IPS DF 6.9 (cell line): ENCODE measurements at places on chromosomes 6 and 20.

GRCh38 chr6:109051301-109052017 is 43.2 kb downstream of the SESN1 start:
- DNase-seq, result no peak

DNA sequence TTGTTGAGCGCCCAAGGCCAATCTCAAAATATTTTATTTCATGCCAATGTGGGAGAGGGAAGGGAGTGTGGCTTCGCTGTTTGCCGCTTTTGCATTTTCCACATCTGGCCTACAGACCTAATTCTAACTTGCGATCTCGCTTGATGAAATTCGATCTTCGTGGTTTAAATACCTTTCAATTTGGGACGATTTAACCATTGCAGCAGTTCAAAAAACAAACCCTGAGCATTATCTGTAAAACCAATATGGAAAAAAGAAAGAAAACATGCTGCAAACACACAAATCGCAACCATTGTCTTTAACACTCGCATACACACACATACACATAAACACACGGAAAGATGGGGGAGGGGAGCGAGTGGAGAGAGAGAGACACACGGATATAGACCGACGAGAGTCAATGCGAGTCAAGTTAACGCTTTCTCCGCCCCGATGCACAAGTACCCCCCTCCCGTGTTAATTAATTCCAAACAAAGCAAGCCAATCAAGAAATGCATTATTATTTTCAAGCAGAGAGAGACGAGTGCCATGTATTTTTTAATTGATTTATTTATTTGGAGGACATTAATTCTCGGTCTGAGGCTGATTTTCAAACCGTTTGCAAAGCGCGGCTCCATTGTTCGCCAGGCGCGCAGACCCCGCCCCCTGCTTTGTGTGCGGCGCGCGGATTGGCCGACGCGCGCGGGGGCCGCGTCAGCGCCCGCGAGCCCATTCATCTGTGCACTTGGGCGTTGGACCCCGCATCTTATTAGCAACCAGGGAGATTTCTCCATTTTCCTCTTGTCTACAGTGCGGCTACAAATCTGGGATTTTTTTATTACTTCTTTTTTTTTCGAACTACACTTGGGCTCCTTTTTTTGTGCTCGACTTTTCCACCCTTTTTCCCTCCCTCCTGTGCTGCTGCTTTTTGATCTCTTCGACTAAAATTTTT is at the start of gene MARCKS:
TSS of gene MARCKS (plus strand) at position 721 of the 931 bp plus-strand sequence. CDS start 401 bp downstream, outside the sequence.
- DNase-seq, result no peak

GRCh38 chr6:36241728-36242127 is 28.1 kb upstream of the PNPLA1 start:
- DNase-seq, result no peak

DNA sequence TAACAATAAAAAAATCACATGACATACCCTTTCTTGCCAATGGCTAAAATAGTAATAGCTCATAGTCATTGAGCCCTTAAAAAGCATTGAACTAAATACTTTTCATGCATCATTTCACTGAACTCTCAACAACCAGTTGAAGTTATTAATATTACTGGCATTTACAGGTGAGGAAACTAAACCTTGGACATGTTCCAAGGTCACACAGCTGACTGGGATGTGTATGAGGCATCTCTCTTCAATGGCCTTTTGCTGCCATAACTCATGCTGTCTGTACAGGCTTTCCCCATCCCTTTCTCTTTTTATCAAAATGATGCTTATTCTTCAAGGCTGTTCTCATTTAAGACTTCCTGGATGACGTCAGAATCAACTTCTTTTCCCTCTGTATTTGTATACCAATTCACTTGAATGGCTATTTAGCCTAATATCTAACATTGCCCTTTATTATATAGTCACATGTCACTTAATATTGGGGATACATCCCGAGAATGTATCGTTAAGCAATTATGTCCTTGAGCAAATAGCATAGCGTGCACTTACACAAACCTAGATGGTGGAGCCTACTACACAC is 476.4 kb downstream of the KIF16B start:
- no peak for DNase-seq

GRCh38 chr20:57480444-57481160 is 44.3 kb downstream of the CTCFL start:
- DNase-seq, result no peak

DNA sequence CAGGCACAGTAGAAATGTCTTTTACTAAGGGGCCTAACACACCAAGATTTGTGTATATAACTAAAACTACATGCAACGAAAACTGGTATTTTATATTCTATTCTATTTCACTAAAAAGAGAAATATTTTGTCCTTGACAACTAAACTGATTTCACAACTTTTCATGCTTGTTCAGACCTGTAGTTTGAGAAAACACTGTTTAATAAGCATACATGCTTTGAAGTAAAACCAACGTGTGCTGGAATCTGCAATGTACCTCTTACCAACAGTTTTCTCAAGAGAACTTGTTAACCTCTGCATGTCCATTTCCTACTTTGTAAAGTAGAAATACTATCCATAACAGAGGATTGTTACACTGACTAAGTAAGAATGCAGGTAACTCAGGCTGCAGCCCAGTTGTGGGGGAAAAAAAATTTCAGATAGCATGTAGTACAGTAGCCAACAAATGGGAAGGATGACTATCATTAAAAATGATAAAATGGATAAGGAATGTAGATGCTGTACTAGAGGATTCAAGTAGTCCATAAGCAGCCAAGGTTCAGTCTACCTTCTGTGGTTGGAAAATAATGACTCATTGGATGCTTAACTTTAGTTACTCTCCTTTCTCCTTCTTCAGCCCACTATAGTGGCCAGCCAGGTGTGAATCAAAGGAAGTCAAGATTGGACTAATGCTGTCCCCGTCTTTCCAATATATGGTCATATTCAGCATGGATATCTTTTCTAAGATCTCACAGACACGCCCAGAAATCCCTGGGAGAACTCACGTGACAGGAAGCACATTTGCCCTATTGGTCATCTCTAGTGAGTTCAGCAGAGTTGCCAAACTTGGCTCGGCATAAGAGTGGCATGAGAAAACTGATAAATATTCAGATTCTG is 65.2 kb downstream of the HFE start:
- DNase-seq, result no peak

DNA sequence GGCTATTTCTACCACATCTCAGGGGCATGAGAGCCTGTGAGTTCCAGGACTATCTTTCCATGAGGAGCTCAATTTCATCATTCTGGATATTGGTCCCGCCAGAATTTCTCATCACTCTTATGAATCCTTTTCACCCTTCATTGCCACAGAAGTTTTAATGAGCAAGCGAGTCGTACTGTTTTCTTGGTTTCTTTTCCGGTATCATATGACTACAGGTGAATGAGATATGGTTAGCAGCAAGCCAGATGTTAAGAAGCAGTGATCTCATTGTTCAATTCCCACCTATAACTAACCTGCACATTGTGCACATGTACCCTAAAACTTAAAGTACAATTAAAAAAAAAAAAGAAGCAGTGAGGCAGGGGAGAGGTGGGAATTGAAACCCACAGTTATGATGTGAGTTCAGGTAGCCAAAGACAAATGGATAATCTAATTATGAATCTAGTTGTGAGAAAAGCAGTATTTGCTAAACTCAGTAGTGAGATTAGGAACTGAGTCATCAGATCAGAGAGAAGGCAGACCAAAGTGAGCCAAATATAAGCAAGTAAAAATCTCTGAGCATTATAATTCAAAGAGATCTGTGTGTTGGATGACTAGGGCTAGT is 78.0 kb upstream of the ELOVL5 start:
- no peak for DNase-seq

DNA sequence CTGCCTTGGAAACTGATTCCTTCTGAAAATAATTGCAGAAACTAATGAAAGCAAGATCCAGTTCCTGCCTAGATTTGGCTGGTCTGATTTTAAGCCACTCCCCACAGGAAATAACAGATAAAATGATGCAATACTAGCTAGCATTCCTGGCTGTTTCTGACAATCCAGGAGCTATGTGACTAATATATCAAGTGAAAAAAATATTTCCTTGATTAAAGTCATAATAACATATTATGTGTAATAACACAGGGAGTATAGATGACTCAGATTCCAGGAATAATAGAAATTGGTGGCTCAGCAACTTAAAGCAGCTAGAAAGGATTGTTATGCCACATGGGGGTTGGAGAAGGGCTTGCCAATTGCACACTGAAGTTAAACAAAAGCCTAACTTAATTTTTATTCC is 182.7 kb upstream of the SALL4 start:
- no peak for DNase-seq

- DNase-seq, result no peak
These were observed 110.2 kb downstream of the TBXT start for GRCh38 chr6:166057431-166057830.

- DNase-seq, result no peak
These were observed 96.0 kb downstream of the LCA5 start for GRCh38 chr6:79441192-79441591.

DNA sequence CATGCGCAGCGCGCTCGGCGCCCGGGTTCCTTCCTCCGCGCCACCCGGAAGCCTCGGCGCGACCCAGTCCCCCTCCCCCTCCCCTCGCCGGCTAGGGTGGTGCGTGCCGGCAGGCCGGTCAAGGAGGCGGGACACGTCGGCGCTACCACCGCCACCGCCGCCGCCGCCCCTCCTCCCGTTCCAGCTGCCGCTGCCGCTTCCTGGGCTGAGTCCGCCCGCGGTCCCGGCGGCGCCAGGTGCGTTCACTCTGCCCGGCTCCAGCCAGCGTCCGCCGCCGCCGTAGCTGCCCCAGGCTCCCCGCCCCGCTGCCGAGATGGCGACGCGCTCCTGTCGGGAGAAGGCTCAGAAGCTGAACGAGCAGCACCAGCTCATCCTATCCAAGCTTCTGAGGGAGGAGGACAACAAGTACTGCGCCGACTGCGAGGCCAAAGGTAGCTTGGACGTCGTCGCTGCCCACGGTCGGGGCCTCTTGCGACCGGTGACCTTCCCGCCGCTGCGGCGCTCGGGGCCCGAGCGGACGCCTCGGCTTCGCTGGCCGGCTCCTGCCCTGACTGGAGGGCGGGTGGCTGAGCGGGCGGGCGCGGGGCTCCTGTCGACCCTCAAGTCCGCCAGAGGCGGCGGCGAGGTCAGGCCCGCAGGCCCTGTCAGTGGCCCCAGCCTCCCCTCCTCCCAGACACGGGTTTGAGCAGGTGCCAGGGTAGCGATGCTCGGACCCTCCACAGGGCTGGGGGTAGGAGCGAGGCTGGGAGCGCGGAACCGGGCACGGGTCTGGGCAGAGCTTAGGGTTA is at the start of gene SMAP1:
TSS of gene SMAP1 (plus strand) at position 173 of the 788 bp plus-strand sequence. CDS start at position 314, 141 bp downstream.
- peak; percentile 80 for DNase-seq
